Lung (tissue), 17 donors: ENCODE measurements at places on chromosomes 3 and 15. TPM values are rescaled to one million over a fixed set of nuclear protein-coding genes. Genes with fewer than 3 reads are reported as not detected.

DNA sequence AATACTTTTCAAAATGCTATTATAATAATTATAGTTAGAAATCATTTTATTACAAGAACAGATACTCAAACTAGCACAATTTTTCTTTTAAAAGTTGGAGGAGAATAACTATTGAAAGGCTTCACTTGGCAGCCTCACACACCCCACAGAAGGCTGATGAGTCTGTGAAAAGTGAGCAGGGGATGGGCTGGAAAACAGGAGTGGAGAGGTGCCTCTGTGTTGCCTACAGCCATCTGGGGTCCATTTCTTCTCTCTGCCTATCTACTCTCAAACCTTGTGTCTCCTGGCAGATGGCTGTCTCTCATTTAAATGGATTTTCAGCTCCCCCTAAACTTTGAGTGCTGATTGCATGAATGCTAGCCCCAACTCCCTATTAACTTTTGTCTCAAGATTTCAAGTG, 230.8 kb downstream of the CLSTN2 start:
- H3K4me3 ChIP-seq = no peak overlapping the region
- H3K27me3 ChIP-seq = no peaks in the 10 kb centered on the region
- H3K4me1 ChIP-seq = no peaks in the 10 kb centered on the region
- DNase-seq = no peak
- H3K27ac ChIP-seq = no peak overlapping the region

DNA sequence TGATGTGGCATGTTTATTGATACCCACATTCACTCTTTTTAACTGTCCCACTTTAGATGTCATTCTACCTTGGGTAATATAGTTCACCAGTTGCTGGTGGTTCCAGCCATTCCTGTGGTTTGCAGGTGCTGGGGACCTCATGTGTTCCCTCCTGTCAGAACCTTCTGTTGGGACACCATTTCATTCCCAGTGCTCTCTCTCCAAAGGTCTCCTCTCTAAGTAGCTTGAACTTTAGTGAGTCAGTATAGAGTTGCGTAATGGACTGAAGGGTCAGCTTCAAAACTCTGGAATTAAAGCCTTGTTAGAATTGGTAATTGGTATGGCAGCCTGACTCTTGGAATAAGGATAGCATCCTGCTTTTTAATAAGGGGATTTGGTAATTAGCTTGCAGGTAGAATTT, 108.5 kb downstream of the PLCL2 start:
- no peak for DNase-seq
- no peak overlapping the region for H3K4me3 ChIP-seq
- no peaks in the 10 kb centered on the region for H3K4me1 ChIP-seq
- no peaks in the 10 kb centered on the region for H3K27me3 ChIP-seq

DNA sequence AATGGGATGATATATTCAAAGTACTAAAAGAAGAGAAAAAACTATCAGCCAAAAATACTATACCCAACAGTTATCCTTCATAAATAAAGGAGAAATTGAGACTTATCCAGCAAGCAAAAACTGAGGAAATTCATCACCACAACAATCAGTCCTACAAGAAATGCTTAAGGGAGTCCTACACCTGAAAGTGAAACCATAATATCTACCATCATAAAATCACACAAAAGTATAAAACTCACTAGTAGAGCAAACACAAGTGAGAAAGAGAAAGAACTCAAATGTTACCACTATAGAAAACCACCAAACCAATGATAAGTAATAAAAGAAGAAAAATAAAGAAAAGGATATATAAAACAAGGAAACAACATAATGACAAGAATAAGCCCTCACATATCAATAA, 103.6 kb upstream of the NEO1 start:
- no peaks in the 10 kb centered on the region for H3K36me3 ChIP-seq
- H3K4me1 ChIP-seq = no peaks in the 10 kb centered on the region

GRCh38 chr3:117630885-117631284, 921.3 kb downstream of the TUSC7 start:
- no peaks in the 10 kb centered on the region for H3K36me3 ChIP-seq
- no peak overlapping the region for H3K4me3 ChIP-seq
- H3K4me1 ChIP-seq = no peaks in the 10 kb centered on the region
- no peak for DNase-seq

DNA sequence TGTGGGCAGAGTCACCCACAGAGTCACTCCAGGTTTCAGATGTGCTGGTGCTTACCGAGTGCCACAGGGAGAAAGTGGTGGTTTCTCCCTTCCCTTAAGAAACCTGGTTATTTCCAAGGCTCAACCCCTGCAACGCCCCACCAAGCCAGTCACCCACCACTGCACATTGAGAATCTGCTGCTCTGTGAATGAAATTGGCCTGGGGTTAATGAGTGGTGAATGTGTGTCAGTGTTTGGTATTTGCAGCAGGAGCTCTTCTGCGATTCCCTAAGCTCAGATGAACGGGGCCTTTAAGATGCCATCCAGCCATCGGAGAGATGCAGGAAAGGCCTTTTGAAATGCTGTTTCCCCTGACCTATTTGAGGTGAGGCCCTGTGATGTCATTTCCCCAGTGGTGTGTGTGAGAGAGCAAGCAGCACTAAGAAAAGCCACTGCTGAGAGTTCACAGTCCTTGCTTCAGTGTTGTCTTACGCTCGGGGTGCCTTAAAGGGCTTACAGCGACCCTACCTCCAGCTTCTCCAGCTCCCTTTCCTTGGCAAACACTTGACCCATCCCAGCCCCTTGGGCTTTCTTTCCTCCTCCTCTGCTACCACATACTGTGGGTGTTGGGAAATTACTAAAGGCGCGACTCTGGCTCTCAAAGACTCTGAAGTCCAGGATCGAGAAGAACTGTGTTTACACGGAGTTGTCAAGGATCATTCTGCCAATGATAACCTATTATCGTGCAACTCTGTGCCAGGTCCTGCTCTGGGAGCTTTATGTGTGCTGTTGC, 68.9 kb downstream of the SMAD3 start:
- no peaks in the 10 kb centered on the region for H3K27me3 ChIP-seq
- no peaks in the 10 kb centered on the region for H3K36me3 ChIP-seq
- H3K27ac ChIP-seq = peak overlapping the region; percentile 54
- DNase-seq = peak; percentile 58
- peaks cover 64% of the 10 kb centered on the region for H3K4me1 ChIP-seq
- H3K4me3 ChIP-seq = no peak overlapping the region

GRCh38 chr3:17349093-17349492, 393.3 kb downstream of the TBC1D5 start:
- no peaks in the 10 kb centered on the region for H3K36me3 ChIP-seq
- H3K4me1 ChIP-seq = no peaks in the 10 kb centered on the region
- no peak for DNase-seq
- no peak overlapping the region for H3K4me3 ChIP-seq

DNA sequence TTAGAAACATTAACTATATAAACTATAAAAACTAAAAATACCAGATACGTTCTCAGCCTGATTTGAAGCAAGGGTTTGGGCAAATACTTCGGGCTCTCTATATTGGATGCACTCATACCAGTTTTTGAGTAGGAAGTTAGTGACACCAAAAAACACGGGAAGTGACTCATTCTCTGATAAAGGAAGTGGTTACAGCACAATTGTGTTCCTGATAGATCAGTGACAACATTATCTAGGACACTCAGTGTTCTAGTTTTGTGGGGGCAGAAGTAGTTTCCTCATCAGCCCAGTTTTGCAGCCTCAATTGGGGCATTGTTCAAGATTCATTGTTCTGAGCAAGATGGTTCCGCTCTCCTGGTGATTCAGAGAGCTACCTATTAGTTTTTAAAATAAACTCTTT, 469.6 kb upstream of the DPPA4 start:
- no peak for DNase-seq
- no peak overlapping the region for H3K27ac ChIP-seq
- no peaks in the 10 kb centered on the region for H3K27me3 ChIP-seq
- no peaks in the 10 kb centered on the region for H3K4me1 ChIP-seq
- H3K4me3 ChIP-seq = no peak overlapping the region
- H3K36me3 ChIP-seq = no peaks in the 10 kb centered on the region

The FBXO40 gene
- total RNA-seq = 0.06 TPM
